ENCODE measurements at places on chromosomes 5 and 9.

DNA sequence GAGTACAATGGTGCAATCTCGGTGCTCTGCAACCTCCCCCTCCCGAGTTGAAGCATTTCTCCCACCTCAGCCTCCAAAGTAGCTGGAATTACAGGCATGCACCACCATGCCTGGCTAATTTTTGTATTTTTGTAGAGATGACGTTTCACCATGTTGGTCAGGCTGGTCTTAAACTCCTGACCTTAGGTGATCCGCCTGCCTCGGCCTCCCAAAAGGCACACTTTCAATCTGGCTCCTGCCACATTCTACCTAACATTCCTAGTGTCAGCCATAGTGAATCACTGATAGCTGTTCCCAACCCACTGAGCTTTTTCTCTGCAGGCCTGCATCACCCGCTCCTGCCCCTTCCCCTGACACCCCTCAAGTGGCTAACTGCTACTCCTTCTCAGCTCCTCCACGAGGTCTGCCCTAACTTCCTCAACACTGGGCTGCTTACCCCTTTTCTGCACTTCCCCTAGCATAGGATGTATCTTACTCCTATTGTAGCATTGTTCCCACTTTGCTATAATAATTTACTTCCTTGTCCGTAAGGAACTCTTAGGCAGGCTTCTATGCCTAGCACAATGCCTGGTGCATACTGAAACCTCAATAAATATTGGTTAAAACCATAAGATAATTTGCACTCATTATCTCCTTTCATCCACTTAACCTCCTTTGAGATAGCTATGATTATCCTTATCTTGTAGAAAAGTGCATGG, 42.0 kb upstream of the LIFR start:
- no peak for DNase-seq

- DNase-seq, result no peak
Observed at GRCh38 chr9:107994648-107995047, 505.1 kb upstream of the KLF4 start.

DNA sequence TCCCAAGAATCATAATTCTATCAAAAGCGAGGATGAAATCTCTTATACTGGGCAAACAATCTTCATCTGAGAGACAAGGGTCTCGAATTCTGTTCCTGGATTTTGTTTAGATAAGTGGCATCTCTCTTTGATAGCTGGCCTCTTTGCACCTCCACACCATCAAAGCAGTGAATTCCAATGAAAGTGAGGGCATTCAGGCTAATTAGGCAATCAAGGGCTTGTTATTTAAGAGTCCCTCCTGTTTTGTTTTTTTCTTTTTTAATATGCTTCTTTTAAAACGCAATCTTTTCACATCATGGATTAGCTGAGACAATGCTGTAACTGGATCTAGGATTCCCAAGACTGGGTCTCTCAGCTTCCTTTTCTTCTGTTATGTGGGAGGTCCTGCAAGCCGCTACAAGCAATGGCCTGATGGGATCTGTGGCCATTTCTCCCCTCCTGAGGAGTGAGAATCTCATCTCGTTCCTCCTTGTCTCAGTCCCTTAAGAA, 67.9 kb downstream of the TNC start:
- no peak for DNase-seq

DNA sequence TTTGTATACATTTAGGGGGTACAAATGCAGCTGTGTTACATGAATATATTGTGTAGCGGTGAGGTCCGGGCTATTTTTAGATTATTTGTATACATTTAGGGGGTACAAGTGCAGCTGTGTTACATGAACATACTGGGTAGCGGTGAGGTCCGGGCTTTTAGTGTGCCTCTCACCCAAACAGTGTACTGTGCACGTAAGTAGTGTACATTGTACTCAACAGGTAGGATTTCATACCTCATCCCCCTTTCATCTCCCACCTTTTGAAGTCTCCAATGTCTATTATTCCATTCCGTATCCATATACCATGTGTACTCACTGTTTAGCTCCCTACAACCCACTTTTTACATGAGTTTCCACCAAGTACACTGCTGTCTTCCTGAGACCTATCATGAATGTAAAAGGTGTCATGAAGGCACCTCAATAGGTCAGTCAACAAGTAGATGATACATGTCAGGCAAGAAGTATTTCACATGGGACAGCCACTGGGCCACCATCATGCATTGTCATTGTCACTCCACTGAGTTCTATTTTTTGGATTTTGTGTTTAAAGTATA, 27.7 kb downstream of the SKP1 start:
- no peak for DNase-seq
